ENCODE measurements at places on chromosomes 13 and 19.
A peak's percentile ranks its signal among the peaks of the same experiment; 100 is the strongest.

- peak; percentile 88 for DNase-seq
These were observed 5.6 kb upstream of the RAB8A start for GRCh38 chr19:16106121-16106520.

DNA sequence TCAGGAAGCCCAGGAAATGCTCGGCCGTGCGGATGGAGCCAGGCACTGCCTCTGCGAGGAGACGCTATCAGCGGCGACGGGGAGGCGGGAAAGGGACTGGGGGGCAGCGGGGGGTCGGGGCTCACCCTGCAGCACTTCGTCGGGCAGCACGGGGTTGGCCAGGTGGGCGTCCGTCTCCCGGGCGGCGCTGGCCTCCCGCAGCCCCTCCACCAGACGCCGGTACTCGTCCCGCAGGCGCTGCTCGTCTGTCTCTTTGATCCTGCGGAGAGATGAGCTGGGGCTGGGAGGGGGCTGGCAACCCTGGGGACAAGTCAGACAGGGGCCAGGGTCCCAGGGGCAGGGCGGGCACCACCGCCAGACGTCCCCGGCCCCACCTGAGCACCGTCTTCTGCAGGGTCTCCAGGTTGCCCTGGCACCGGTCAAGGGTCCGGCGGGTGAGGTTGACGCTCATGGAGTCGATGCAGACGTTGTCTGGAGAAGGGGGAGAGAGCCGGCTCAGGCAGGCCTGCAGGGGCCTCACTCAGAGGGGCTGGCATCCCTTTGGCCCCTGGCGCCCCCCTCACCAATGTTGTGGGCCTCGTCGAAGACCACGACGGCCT is 6.4 kb downstream of the ERCC2 start:
- no peak for DNase-seq

DNA sequence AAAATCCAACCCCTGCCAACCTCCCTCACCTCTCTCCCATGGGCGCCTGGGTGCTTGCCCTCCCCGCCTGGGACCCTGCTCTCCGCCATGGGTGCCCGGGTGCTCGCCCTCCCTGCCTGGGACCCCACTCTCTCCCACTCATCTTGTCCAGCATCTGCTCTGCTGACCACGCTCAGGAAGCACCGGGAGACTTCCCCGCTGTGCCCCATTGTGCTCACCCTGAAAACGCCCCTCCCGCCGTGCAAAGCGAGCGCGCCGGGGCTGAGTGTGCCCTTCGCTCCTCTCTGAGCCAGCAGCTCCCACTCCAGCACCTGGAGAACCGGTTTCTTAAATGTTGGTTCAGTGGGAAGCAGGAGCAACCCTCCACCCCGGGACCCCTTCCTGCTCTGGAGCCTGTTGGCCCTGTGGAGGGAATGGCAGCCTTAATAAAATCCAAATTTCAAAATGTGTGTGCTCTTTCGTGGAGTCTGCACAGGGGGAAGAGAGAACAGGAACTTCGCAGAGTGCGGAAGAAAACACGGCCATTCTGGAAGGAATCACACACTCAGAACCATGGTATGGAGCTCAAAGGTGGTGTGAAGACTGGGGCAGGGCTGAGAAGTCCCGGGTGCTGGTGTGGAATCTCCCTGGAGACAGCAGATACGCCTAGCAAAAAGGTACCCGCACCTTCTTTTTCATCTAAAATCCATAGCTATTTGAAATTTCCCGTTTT is 23.1 kb upstream of the CDC16 start:
- no peak for DNase-seq

DNA sequence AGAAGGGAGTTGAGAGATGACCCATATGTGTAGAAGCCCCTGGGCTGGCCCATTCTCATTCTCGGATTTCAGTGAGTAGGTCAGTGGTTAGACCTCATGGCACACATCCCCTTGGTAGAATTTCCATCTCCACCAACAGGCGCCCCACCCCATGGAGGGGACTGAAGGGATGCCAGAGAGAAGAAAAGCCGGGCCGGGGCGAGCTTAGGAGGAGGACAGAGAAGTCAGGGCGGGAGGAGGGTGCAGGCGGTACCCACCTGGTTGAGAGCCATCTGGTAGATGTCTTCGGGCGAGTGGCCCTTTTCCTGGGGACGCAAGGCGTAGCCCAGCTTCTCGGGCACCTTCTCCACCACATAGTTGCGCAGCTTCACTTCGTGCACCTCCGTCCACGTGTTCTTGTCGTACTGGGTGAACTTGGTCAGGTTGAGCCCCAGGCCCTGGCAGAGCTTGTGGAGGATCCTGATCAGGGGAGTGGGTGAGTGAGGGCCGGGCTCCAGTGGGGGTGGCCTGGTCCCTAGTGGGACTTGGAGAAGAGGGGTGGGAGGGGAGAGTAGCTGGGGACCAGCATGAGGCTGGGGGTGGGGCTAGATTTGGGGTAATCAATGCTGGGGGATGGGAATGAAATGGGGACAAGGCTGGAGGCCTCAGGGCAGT is 2.5 kb downstream of the IL4I1 start:
- DNase-seq = no peak

DNA sequence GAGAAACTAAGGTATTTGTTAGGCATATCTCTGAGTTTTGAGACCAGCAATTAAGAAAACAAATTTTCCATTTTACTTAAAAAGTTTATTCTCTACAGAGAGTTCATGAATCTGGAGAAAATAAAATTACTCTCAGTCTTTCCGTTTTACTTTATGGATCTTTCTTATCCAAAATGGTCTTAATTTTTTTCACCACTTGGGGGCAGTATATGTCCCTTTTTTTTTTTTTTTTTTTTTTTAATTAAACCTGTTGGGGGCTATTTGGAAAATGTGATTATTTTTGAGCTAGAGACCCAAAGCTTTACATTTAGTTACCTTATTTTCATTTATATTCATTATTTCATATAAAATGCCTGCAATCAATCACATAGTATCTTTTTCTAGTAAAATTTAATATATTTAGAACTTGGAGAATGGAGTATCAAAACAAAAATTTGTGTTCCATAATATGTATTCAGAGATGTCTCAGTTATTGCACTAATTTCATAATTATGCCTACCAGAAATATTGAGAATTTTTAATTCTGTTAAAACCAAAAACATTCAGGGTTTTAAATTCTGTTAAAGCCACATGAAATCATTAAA is 27.1 kb downstream of the PIBF1 start:
- peak; percentile 28 for DNase-seq

- no peak for DNase-seq
These were observed 457.9 kb downstream of the FOXO1 start for GRCh38 chr13:40208517-40208916.

- no peak for DNase-seq
These were observed 10.5 kb downstream of the CDADC1 start for GRCh38 chr13:49258089-49258796.

DNA sequence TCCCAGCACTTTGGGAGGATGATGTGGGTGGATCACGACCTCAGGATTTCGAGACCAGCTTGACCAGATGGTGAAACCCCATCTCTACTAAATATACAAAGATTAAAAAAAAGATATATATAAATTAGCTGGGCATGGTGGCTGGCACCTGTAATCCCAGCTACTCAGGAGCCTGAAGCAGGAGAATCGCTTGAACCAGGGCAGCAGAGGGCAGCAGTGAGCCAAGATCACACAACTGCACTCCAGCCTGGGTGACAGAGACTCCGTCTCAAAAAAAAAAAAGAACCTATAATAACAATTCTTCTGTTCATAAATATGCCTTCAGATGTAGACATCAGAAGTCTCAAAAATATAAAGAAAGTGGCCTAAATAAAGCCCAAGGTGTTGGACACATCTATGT is 7.6 kb downstream of the ZNF737 start:
- no peak for DNase-seq

DNA sequence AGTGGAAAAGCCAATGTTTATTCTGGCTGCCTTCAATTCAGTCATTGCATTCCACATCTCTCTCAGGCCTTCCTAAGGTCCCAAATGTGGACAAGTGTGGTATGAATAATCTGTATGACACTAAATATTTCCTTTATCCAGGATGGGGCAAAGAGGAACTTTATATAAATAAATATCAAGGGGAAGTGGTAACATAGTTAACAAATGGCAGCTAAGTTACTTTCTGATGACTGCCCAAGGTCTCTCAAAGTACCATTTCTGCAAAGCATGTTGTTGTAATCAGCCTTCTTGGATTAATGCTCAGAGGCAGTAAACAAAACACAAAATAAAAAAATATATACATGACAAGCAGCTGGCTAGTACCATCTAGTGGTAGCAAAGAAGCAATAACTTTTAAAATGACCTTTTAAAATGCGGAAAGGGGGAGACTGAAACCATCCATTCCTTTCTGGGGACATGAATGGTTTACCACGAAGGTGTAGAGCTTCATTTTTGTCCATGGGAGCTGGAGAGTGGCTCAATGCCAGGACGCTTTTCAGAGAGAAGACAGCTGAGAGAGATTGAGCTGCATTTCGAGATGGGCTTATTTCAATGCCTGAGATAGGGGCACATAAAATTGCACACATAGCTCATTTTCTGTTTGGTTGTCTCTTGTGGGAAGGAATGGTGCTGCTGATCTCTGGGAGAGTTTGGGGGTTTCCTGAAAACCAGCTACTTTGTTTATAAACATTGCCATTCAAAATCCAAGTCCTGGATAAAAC is 259.2 kb downstream of the RFC3 start:
- peak; percentile 53 for DNase-seq

GRCh38 chr19:16841391-16841926 is 12.3 kb downstream of the SIN3B start:
- no peak for DNase-seq

DNA sequence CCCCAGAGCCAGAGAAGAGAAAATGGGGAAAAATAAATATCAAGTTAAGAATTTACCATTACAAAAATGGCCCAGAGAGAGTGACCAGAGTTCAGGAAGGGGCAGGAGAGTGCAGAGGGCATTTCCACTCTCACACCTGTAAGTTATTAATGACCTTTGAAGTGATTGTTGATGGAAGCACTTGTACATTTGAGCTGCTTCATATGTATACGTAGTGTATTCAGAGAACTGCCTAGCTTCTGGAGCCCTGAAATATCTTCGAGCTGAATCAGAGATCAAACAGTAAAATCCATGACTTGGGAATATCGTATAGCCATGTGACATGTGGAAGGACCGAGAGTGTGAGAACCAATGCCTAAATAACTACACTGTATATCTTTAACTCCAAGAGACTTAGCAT is 49.2 kb upstream of the PCCA start:
- peak; percentile 21 for DNase-seq
